ENCODE measurements at places on chromosomes 2 and 18. TPM values are rescaled to one million over a fixed set of nuclear protein-coding genes. Genes with fewer than 3 reads are reported as not detected.

Gene CAD
- total RNA-seq = 17.0 TPM

Gene OTOS
- total RNA-seq = not detected

Gene CTAGE1
- not detected for total RNA-seq

Gene APCDD1
- 51.8 TPM for total RNA-seq

Gene SERPINB5
- not detected for total RNA-seq

Gene CCDC102B
- 4.6 TPM for total RNA-seq

Gene KYNU
- total RNA-seq = 4.5 TPM

Gene ZNF385B
- total RNA-seq = 2.2 TPM

Gene UGT1A5
- not detected for total RNA-seq

Gene CDH19
- 47.3 TPM for total RNA-seq

DNA sequence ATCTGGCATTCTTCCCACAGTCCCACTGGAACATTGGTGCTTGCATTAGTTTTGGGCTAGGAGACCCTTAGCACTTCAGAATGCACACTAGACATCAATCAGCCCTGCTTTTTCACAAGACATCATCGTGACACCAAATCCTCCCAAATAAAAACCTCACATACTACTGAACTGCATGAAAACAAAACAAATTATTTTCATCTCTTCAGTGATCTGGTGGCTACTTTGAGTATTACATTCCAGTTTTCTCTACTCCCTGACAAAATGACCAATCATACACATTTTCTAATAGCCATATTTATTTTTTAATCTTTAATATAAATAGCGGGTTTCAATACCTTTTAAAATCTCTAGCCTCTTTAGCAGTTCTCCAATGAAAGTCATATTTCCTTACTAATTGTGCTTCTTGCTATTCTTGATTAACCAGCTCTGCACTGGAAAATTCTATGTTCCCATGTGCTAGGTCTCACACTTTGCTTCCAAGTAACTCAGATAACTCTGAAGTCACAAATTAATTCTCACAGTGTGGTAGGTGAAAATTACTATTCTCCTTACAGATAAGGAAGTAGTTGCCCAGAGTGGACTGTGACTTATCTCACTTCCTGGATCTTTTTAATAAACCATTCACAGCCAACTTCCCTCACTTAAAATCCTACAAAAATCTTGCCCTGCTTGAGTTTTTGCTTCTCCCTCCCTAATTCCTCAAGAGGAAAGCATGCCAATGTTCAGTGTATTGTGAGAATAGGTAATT is 82.5 kb upstream of the EPB41L3 start:
- DNase-seq = no peak

GRCh38 chr2:74501335-74502071 is 2.1 kb upstream of the LBX2 start:
- DNase-seq = no peak

DNA sequence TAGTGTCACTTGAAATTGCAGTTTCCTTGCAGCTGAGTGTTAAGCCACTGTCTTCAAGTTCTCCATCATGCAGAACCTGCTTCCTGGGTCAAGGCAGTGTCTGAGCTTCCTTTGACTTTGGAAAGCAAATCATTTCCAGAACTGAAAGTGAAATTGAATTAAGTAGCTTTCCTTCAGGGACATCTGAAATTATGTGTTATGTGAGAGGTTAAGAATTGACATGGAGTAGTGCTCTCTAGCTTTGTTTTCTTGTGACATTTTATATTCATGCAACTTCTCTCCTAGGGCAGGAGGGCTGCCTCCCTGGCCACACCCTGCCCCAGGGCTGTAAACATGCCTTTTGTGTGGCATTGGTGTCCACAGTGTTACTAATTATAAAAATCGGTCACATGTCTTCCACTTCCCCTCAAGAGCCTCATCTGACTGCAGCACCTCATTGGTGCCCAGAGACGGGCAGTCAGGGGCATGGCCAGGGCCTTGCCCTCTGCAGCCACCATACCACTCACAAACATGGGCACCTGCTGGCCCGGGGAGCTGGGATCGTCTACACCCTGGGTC is 14.4 kb downstream of the RAB12 start:
- no peak for DNase-seq

GRCh38 chr2:133426791-133427190 is 141.5 kb downstream of the NCKAP5 start:
- no peak for DNase-seq

GRCh38 chr2:31347319-31347718 is 67.2 kb downstream of the XDH start:
- peak; percentile 91 for DNase-seq

GRCh38 chr2:175442441-175442840 is 260.9 kb upstream of the ATP5MC3 start:
- peak; percentile 72 for DNase-seq

DNA sequence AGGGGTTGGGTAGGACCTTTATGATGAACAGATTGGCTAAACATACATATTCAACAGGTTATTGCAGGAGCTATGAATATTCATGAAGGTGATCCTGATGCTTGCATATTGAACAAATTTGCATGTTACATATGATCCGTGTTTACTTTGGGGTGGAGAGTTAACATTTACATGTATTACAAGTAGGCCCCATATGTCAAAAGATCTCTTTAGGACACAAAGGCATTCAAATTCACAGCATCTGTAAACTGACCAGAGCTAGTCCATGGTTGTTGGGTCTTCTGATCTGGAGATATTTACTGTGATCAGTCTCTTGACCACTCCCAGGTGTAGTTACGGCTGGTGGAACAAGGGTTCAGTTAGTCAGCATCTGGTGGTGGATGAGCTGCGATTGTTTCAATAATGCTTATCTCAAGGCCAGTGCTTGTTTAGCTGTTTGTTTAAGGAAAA is 80.4 kb downstream of the PMAIP1 start:
- no peak for DNase-seq

DNA sequence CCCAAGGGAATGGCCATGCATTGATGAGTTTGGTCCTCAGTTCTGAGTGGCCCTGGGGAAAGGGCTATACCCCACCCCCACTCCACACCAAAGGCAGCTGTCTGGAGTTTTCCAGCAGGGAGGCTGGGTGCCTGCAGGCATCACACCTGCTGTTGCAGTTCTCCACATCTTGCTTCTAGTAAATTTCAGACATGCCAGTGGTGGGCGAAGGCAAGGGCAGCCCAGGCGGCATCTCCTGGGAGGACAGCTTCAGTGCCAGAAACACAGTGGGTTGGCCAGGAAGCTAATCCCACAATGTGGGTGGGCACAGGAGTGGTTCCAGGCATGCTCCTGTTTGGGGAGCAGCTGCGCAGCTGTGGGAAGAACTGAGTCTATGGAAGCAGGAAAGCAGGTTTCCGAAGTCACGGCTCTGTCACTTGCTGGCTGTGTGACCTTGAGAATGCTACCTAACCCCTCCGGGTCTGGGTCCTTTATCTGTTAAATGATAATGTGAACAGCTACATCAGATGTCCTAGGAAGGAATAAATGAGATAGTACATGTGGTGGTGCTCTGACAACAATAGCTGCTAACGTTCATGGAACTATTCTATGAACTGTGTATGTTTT is 84.6 kb upstream of the SPTBN1 start:
- DNase-seq = no peak

- DNase-seq = no peak
Observed at GRCh38 chr2:48754874-48755273, 650 bp downstream of the LHCGR start.

DNA sequence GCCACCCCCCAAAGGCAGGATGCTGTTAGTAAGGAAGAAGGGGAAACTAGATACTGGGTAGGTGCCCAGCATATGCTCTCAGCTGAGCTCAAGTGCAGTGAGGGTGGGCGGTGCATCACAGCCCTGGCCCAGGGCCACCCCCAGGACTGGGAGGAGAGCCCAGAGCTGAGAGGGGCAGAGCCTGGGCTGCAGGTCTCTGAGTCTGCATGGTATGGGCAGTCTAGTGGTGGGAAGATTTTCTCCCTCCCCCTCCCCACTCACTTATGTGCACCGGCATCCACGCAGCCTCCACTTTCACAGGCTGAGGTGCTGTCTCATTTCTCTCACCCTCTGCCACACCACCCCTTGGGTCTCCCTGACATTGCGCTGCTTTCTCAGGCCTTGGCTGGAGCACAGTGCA is 48.5 kb upstream of the CAB39 start:
- no peak for DNase-seq

GRCh38 chr2:139033300-139033699 is 253.1 kb upstream of the NXPH2 start:
- DNase-seq = no peak

DNA sequence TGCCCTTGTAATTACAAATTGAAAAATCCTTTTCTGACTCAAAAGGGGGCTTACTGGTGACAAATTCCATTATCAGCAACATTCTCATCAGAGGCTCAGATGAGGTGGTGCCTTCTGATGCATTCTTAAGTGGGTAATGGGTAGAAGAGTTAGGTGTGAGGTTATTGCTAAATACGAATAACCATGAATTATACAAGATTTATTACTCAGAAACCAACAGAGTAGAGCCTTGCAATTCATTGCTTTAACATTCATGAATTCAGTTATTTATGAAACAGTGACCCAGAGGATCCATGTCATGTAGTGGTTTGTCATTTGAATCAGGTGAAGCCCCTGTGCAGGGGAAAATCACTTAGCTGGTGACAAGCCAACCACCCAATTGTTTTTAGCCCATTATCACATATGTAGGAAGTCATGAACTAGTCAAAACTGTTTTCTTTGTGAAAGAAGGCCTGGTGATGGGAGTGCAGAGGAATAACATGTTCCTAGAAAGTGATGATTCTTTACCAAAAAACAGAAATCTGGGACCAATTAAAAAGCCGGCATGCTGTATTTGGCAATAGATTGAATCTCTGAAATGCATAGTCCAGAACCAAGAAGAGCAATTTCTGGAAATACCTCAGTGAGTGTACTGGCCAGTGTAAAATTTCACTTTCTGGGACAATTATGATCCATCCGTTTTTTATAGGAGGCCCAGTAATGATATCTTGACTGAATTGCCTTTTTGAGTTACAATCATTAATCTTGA is 70.2 kb downstream of the CRIM1 start:
- no peak for DNase-seq

- DNase-seq = no peak
Observed at GRCh38 chr2:28869494-28870145, 489 bp downstream of the TRMT61B start.

GRCh38 chr2:57880446-57880845 is 166.2 kb upstream of the VRK2 start:
- DNase-seq = no peak

DNA sequence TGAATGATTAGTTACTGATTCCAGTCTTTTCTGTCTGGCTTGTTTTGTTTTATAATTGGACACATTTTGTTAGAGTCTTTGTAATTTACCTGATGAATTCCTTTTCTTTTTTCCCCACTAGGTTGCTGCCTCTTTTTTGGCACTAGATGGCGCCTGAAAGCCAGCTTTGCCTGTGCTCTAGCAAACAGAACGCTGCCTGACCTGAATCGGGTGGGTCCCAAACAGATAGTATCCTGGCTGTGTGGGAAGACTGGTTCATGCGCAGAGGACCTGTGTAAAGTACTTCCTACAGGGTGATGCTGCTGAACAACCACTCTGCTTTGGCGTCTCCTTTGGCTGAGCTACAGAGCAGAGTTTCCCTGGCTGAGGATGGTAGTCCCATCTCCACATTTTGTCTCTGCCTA is 288.2 kb downstream of the IKZF2 start:
- no peak for DNase-seq

DNA sequence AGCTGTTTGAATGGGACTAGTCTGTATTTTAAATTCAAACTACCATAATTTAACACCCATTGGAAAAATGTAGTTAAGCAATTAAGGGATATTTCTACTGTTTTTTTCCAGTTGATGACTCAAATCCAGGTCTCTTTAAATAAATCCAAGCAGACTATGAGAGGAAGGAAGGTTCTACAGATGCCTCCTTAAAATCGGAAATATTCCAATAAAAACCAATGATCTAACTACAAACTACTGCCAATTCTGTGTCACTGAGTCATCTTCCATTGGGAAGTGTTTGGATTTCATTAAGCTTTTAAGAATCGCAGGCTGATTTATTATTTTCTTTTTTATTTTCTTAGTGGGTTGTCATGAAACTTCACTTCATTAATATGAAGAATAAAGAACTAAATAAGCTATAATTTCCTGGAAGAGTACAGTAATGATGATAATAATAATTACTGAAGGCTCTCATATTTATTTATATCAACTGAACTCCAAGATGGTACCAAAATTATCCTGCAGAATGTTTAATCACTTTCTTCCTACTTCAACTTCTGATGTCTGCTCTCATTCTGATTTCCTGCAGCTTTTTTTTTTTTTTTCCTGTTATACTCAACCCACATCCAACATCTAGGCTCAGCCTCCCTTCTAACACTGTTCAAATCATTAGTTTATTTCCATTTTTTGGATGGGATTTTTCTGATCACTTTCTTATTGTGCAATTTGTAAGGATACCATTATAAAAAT is 166.3 kb upstream of the FN1 start:
- no peak for DNase-seq

DNA sequence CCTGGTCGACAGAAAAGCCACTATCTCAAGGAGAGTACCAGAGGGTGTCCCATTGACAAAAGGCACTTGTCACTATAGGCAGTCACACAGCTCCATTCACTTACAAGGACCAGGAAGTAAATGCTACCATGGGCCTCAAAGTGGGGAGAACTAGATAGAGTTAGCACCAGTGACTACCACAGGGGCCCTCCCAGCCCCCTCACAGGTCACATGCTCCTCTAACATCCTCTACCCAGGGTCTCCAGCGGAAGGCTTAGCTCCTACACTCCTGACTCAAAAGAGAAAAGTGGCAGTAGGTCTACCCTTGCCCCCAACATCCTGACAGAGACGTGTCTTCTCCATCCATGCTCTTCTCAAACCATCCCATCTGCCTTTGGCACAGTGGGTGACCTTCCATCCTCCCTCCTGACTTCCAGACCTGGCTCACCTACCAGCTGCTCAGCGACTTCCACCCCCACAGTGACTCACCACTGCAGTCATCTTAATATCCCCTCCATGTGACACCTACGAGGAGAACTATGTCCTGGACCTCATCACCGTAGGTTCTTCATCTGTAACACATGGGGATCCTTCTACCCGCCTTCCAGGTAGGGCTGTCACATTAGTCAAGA is 5.6 kb upstream of the DNMT3A start:
- no peak for DNase-seq
